ENCODE measurements at places on chromosomes 1 and 21.

DNA sequence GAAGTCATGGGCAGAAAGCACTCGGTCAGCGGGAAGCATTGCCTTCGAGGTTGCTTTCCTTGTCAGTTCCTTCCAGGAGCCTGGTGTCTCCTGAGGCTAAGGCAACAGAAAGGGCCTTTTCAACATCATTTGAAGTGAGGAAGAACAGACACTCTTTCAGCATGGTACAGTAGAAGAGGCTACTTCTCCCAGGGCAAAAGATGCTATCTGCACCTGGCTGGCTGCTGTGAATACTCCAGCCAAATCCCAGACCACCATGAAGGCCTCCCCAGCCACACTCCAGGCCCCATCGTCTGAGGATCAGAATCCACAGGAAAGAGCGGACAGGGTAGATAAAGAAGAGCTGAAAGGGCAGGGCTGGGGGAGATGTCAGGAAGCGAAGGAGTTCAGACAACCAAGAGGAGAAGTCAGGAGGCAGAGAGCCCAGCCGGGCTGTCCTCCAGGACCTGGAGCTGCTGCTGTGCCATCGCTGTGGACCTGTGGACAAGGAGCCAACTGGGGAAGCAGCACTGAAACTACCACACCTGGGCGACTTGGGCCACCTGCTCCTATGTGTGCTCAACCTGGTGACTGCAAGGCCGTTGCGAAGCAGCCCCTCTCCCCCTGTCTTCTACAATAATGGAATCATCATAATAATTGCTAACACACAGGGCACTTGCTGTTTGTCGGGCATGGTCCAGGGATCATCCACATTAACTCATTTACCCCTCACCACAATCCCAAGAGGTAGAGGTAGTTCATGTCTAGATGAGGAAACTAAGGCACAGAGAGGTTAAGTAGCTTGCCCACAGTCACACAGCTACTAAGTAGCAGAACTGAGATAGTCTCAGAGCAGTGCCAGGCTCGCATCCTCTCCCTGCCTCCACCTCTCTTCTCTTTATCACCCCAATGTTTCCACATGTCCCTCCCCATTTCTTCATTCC, 88.0 kb upstream of the ZBTB40 start:
- DNase-seq: no peak

- DNase-seq: no peak
These were observed 43.0 kb downstream of the GALNT2 start for GRCh38 chr1:230109895-230110667.

DNA sequence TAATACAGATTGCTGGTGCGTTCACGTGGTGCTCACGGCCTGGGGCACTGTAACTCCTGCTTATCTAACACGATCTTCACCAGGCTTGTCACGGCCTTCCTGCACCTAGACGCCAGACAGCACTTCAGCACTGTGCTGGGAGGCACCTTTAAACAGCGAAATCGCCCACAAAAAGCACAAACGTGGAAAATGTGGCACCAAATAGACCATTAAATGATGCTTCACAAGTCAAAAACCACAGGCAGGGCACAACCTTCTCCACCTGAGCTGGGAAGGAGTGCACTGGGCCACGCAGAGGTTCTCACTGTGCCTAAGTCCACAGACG, 20.0 kb downstream of the IBA57 start:
- no peak for DNase-seq

DNA sequence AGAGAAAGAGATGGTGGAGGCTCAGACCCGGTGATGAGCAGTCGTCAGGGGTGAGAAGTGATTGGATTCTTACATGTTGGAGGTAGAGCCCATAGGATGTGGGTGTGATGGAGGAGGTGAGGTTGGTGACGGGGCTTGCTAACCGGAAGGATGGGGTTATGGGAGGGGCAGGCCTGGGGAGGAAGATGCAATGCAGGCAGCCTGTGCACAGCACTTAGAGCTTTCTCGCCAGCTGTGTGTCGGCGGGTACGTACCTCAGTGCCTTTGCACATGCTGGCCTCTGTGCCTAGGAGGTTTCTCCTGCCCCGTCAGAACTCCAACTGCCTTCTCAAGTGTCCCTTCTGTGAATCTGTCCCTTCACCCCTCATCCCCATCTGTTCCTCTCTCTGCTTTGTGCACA, 2.9 kb upstream of the BSND start:
- no peak for DNase-seq

- DNase-seq: no peak
These were observed 70.9 kb downstream of the PCP4 start for GRCh38 chr21:39938086-39938625.

DNA sequence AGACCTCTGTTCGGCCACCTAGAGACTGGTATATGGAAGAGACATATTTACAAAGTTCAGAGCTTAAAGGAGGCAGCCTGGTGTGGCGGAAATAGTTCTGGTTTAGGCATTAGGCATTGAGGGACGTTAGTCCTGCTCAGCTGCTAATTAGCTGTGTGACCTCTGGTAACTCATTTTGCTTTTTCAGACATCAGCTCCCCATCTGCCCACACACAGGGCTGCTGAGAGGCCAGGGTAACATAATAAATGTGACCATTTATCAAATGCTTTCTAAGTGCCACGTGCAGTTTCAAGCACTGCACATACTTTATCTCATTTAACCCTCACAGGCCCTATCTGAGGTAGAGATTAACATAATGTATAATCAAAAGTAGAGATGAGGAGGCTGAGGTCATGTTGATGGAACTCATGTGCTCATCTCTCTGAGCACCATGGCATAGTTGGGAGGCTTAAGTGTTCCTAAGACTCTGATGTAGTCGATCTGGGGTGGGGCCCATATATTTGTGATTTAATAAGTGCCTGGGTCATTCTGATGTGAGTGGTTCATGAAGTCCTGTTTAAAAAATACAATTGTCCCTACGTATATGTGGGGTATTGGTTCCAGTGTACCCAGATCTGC, 267.2 kb upstream of the PLXNA2 start:
- DNase-seq: no peak

- no peak for DNase-seq
These were observed 12.6 kb downstream of the KCND3 start for GRCh38 chr1:111976842-111977241.

DNA sequence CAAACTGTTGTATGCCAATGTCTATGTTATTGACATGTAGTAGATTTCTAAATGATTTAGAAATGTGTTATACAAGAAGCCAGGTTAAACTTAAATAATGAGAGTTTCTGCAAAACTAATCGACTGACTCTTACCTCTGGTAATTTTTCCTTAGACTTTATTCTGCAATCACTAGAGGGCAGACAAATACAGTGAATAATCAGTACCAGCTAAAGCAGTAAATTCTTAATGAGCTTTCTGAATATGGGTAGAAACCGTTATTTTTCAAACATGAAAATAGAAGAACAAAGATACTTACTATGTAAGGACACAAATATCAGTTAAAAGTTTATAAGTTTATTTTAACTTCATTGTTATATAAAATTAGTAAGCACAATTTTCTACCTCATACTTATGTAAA, 97.9 kb upstream of the RGS1 start:
- DNase-seq: peak; percentile 57

- DNase-seq: peak; percentile 89
These were observed 126.1 kb downstream of the CDC42BPA start for GRCh38 chr1:227192163-227192562.

DNA sequence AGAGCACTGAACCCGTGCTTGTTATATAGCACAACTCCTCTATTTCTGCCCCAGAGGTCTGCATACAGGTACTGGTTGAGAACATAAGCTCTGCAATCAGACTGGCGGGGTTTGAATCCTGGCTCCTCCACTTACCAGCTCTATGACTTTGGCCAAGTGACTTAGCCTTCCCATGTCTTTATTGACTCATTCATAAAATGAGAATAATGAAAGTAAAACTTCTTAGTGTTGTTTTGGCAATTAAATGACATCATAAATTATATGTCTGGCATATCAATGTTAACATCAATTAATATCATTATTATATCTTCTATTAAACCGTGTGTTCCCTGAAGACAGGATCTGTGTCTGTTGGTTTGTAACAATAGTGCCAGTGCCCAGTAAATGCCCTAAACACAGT, 4.3 kb downstream of the INKA2 start:
- no peak for DNase-seq

DNA sequence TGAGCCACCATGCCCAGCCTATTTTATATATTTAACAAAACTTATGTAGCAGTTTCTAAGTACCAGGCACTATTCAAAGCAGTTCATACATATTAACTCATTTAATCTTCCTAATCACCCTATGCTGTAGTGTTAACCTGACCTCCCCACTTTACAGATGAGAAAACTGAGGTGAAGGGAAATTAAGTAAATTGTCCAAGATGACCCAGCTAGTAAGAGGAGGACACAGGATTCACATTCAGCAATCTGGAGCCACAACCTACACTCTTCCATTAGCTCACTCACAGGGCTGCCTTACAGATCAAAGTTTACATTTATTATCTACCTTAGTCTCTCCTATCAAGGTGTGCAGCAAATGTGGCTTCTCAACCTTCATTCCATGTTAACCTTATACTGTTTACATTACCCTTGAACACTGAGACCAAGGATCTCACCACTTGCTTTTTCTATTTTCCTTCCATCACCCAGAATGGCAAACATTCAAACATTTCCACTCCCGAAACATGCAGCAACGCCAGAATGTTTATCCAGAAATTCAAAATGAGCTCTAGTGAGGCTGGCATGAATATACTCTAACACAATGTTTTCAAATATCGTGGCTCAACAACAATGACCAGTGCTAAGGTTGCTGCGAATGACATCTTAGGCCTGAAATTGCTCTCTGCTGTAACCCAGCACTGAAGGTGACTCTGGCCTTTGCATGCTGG, 24.5 kb downstream of the HIVEP3 start:
- no peak for DNase-seq

GRCh38 chr1:58718435-58718834, 18.6 kb upstream of the MYSM1 start:
- no peak for DNase-seq

- no peak for DNase-seq
These were observed 40.6 kb upstream of the MAP10 start for GRCh38 chr1:232764458-232765251.

DNA sequence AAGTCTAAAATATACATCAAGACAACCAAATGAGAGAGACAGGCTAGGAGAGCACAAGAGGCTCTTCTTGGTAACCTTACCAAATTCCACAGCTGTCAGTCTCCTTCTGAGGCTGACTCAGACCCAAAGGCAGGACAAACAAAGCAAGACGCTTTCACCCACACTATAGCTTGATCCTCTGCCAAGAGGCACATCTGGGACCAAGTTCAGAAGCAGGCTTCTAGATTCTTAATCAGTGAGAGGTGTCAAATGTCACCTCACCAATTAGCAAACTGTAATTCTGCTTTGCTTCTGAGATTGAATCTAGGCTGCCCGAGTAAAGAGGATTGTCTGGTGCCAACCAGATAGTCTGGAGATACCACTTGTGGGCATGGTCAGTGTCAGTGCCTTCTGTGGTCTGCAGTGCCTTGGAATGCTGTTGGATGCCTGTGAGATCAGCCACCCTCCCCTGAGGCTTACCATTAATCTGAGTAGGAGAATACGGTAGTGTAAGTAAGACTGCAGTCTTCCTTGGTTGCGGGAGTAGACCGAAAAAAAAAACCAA, 151.0 kb downstream of the FMN2 start:
- peak; percentile 87 for DNase-seq

- DNase-seq: peak; percentile 32
These were observed 30.6 kb downstream of the ZC3H11B start for GRCh38 chr1:219582296-219582695.

- no peak for DNase-seq
These were observed 185.1 kb downstream of the FGGY start for GRCh38 chr1:59481881-59482505.

Measured in A172 (cell line).